ENCODE measurements at places on chromosomes 5 and 9.

GRCh38 chr9:27787891-27788290, 214.6 kb upstream of the C9orf72 start:
- no peak for DNase-seq

GRCh38 chr9:36679710-36680109, 107.0 kb downstream of the MELK start:
- DNase-seq = no peak

DNA sequence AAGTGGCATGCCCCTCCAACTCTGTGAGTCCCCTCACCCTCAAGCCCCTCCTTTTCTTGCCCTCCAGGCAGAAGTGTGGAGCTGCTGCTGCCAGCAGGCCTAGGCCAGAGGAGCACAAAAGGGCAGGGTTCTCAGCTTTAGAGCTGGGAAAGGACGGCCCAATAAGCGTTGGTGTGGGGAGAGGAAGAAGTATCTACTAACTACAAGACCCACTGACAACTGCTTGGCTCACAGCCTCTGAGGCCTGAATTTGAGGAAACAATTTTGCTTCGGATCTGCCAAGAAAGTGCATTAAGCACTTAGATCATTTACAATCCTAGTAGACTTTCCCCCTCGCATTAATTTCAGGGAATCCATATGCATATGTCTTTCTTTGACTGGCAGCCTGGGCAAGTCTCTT, 179.4 kb downstream of the SNX18 start:
- DNase-seq = no peak

DNA sequence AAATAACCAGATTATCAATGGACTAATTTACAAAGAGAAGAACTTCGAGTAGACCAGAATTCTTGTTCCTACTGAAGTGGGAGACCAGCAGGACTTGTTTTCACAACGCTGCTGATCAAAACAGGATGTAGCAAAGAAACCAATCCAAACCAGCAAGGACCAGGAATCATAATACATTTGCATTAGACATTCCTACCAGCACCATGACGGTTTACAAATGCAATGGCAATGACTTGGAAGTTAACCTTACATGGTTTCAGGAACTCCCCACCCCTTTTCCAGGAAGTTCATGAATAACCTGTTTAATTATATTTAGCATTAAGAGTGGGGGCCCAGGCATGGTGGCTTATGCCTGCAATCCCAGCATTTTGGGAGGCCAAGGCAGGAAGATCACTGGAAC, 100.0 kb downstream of the LPAR1 start:
- no peak for DNase-seq

DNA sequence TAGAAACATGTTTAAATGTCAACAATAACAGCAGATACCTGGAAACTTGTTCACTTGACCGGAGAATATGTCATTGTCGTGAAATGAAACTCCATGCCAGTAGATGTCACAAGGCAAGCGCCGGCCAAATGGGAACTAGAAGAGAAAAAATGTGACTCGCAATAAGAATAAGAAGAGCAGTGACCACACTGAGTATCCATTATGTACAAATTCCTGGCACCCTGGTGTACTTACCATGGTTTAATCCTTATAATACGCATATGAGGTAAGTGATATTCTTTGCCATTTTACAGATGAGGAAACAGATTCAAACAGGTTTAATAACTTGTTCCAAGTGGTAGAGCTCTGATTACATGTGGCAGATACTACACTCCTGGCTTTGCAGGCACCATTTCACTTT, 53.9 kb downstream of the TTLL11 start:
- DNase-seq = no peak

- no peak for DNase-seq
Measured at GRCh38 chr5:33888587-33888986, 3.2 kb downstream of the ADAMTS12 start.

- DNase-seq = no peak
Measured at GRCh38 chr9:134690301-134690751, 48.7 kb downstream of the COL5A1 start.
